ENCODE measurements at places on chromosomes 12 and 14. TPM values are rescaled to one million over a fixed set of nuclear protein-coding genes. Genes with fewer than 3 reads are reported as not detected.

CDH24 gene
- polyA plus RNA-seq, result 2.5 TPM

KRT81 gene
- polyA plus RNA-seq, result not detected

ADCY6 gene
- 51.4 TPM for polyA plus RNA-seq

KRT5 gene
- 0.07 TPM for polyA plus RNA-seq

PTPRR gene
- polyA plus RNA-seq, result 0.72 TPM

FRS2 gene
- polyA plus RNA-seq, result 6.2 TPM

LRP1 gene
- polyA plus RNA-seq, result 55.0 TPM

MSRB3 gene
- polyA plus RNA-seq, result 59.7 TPM

DBX2 gene
- 0.38 TPM for polyA plus RNA-seq

FKBP3 gene
- polyA plus RNA-seq, result 189 TPM

FAM222A gene
- 14.8 TPM for polyA plus RNA-seq

LRP1-AS gene
- polyA plus RNA-seq, result not detected

FBLN5 gene
- 122 TPM for polyA plus RNA-seq

ABCC9 gene
- 12.1 TPM for polyA plus RNA-seq

GRCh38 chr12:3161861-3162260 is 84.7 kb downstream of the TSPAN9 start:
- no peak for DNase-seq

- no peak for DNase-seq
Measured at GRCh38 chr14:65026526-65026925, 39.8 kb downstream of the FNTB start.

- no peak for DNase-seq
Measured at GRCh38 chr12:17928708-17929366, 161.2 kb downstream of the RERGL start.

DNA sequence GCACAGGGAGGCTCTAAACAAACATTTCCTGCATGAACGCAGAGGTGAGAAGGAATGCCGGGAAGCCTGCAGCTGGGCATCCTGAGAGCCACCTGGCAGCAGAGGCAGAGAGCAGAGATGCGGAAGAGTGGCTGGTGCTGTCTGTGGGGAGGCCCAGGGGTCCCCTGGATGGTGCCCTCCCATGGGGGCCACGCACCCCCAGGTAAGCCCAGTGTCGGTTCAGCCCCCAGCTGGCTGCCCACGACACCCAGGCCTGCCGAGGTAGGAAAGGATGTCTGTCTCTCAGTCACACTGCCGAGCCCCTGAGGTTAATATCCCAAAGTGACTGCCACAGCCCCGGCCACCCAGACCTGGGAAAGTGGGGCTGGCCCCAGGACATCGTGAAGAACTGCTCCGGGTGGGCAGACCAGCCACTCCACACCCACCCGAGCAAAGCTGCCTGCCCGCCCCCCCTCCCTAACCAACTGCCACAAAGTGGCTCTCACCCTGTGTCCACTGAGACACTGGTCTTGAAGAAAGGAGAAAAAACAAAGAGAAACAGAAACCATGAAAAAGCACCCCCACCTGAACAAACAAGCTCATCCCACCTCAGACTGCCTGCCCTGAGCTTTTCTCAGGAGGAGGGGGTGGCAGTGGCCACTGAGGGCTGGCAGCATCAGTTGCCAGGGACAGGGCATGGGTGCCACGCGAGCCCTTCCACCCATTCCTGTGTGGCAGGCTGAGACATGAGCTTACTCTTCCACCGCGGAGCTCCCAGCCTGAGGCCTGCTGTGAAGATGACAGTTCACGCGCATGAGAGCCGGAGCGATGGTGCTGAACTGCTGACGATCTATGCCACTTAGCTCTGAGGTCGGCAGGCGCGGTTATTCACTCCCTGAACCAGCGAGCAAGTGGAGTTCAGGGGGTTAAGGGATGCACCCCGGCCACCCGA is 40.8 kb downstream of the CCDC88C start:
- no peak for DNase-seq

DNA sequence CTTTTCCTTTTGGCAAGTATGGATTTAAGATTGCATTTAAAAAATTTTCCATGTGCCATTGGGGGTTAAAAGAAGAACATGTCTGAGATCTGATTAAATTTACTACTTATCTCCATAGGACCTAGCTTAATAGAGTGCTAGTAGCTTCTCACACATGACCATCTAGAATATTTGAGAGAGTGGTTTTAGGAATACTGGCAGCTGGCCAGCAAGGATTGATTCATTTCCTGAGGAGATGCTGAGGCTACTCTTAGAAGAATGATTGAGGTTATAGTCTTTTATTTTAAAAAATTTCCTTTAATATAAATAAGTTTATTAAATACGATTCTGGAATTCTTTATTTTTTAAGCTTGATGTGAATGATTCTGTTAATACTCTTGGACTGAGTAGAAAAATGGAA is 56.2 kb downstream of the MIPOL1 start:
- DNase-seq, result peak; percentile 11

DNA sequence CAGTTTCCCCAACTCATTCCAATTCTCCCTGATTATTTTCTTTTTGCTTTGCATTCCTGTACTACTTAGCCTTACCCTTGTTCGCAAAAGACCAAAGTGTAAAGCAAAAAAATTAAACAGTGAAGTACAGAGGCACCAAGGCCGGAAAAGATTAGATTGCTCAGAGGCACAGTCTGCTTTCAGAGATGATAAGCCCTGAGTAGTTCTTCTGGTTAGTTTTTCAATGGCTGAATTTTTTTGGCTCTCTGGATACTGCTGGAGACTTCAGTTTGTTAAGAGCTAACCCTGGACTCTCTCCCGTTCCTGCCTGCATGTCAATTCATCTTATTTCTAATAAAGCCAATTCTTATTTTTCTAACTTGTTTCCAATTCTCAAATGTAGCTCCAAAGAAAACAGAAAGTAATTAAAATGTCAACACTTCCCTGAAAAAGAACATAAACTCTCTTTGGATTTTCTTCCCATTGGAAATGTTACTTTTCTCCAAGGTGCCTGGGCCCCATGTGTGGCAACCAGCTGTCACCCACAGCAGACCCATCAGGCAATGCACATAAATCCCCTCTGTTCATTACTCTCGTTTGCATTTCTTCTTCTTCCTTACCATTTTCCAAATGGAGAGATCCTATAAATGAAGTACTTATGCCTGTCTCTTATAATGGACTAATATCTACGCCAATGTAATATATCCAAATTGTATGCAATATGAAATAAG is 142.8 kb downstream of the BTG1 start:
- DNase-seq, result no peak

- DNase-seq, result peak; percentile 69
Measured at GRCh38 chr12:54215989-54216796, 27.4 kb upstream of the SMUG1 start.

DNA sequence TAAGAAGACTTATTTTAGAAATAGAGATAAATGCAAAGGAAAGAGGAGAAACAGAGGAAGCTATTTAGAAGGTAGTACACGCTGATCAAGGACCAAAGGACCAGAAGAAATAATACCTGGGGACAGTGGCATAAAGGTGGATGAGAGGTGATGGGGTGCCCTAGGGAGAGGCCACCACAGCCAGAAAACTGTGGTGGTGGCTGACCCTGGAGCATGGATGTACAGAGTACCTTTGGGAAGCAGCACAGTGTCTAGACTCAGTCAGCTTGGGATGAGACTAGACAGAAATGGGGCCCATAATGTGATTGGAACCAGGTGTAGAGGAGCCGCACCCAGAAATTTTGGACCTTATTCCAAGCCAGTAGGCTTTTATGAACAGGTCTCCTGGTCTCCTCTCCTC is 17.2 kb downstream of the RASSF8 start:
- no peak for DNase-seq

GRCh38 chr14:99781091-99781490 is 12.1 kb upstream of the EML1 start:
- DNase-seq, result no peak

DNA sequence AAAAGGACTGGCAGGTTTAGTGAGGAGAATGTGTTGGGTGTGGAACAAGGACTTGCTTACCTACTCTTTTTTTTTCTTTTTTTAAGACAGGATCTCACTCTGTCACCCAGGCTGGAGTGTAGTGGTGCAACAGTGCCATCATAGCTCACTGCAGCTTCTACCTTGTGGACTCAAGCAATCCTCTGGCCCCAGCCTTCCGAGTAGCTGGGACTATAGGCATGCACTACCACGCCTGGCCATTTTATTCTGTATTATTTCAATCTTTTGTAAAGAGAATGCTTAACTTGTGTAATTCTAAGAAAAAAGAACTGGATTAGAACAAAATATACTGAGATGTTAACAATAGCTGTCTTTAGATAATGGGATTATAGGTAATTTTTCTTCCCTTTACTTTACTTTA is 1.9 kb upstream of the VRTN start:
- DNase-seq, result no peak

DNA sequence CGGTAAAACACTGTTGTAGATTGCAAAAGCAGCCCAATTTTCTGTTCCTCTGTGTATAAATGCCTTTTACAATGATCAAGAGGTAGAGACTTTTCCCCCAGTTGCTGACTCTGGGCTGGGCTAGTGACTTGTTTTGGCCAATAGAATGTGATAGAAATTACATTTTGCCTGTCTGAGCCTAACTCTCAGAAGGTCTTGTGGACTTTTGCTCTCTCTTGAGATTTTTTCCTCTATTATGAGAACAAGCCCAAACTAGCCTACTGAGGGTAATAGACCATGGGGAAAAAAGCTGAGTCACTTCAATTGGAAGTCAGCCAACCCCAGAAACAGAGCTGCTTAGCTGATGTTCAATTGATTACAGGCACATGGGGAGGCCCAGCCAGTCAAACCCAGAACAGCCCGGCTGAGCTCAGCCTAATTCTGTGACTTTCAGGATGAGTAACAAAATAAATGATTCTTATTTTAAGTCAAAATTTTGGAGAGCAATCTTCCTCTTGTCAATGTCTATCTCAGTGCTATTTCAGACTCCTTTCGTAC is 61.4 kb downstream of the MYF5 start:
- DNase-seq, result peak; percentile 37

- no peak for DNase-seq
Measured at GRCh38 chr14:49962621-49963020, 69.7 kb downstream of the ARF6 start.

Data from right cardiac atrium (tissue), 5 donors.